ENCODE measurements at places on chromosomes 3 and 15.

- DNase-seq: peak; percentile 43
Measured at GRCh38 chr15:69058830-69059556, 44.5 kb downstream of the NOX5 start.

DNA sequence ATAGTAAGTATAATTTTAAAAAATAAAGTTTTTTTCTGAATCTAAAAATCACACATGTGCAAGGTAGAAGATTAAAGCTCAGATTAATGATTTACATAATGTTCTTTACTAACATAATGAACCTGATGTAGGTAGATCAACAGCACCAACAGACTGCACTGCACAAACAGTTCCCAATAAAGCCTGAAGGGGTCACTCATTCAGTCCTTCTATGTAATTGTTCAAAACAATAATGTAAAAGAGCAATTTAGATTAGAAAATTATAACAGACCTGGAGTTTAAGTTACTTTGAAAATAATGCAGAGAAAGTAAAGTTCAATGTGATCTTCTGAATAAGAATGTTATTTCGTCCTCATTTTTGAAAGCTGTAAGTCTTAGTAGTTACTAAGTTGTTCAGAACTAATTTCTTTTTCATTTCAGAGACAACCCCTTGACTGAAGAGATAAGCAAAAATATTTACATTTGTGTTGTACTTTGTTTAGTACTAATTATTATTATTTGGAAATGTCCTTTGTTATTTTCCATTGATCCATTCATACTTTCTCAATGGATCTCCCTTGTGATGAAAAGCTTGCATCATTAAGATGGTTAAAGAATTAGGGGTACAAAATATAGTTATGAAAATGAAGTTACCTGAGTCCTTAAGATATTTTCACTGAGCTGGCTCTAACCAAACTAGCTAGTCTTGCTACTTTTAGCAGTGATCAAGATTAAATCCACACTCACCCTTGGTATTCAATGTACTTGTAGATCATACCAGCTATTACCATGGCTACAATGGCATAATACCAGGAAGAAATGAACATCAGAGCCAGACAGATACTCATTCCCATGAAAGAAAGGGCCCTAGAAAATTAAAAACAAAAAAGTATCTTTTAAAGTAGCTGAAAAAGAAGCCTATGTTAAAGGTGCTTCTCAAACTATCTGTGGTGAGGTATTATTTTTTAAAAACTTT is 16.8 kb downstream of the EMC4 start:
- DNase-seq: no peak

GRCh38 chr3:15982243-15982642 is 184.5 kb upstream of the ANKRD28 start:
- no peak for DNase-seq

- peak; percentile 48 for DNase-seq
Measured at GRCh38 chr3:10738688-10739372, 77.2 kb upstream of the SLC6A11 start.

DNA sequence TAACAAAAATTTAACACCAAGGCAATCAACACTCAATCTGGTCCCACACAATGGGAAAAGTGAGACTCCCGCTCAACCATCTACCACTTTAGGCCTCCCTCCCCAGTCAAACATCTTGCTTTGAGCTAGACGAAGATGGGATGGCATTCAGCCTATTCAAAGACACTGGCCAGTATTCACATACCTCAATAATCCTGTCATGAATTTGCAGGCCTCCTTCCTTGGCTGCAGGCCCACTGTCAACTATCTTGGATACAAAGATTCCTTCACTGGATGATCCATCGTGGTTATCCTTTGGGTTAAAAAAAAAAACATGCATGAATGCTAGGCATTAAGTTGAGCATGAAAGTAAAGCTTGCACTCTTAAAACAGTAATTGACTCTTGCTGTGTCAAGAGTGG is 22.6 kb downstream of the PDZRN3 start:
- DNase-seq: no peak

GRCh38 chr3:151267066-151267465 is 11.3 kb downstream of the P2RY14 start:
- no peak for DNase-seq

DNA sequence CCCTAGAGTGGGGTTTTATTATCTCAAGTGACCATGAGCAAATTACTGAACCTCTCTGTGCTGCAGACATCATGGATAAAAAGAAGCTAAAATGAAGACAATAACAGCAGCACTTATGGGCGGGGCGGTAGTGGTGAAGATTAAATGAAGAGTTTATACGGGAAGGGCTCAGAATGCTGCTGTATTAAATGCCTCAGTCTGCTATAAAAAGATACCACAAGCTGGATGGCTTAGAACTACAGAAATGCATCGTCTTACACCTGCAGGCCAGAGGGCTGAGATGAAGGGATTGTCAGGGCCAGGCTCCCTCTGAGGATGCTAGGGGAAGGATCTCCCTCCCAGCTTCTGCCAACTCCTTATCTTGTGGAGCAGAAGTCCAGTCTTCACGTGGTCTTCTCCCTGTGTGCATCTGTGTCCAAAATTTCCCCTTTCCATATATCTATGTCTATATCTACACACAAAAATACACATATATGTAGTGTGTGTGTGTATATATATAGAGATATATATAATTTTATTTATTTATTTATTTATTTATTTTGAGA is 2.9 kb downstream of the ALG1L2 start:
- no peak for DNase-seq

DNA sequence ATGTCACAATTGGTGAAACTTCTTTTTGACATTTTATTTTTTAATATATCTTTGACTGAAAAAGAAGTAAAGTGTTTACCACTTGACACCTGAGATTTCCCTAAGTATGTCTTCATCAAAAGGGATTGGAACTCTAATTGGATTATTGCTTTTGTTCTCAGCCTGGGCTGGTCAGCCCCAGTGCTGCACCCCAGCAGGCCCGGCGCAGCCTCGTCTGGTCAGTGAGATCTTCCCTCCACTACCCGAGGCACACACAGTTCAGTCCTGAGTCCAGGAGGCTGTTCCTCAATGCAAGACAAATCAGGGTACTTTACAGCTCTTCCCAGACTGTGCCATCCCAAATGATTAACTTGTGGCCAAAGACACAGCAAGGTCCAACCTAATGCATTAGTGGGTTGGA is 146.9 kb upstream of the SEMA6D start:
- no peak for DNase-seq

DNA sequence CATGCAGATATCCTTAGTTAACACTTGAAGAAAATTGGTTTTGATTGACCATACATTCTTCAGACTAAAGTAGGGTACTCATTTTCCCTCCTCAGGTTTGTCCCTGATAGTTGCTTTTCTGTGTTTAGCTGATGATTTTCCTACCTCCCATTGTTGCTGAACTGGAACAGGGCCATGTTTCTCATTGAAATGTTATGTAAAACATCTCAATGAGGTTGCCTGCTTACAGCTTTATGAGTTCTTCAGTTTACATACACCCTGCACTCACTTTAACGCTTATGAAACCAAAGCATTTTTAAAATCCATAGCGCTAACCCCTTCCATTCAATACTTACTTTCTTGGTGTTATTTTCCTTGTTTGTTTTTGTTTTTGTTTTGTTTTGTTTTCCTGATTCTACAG is 61.9 kb downstream of the HMG20A start:
- DNase-seq: no peak

DNA sequence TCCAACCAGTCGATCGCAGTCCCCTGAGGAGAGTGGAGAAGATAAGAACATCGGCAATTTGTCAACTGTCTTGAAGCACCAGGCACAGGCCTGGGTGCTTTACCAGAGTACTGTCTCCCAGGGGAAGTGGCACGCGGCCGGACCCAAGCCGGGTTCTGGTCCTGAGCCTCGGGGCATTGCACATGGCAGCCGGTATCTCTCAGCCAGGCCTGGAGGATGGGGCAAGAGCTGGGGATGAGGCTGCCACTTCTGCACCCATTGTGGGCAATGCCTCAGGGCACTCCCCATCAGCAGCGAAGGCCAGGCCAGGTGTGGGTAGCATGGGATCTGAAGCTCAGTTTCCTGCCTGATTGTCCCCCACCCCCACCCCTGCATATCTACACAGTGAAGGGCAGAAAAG is 77.5 kb downstream of the ADCY5 start:
- DNase-seq: no peak

GRCh38 chr15:88441076-88441730 is 26.0 kb downstream of the MRPL46 start:
- DNase-seq: no peak

- DNase-seq: no peak
Measured at GRCh38 chr3:177711637-177712036, 514.4 kb upstream of the TBL1XR1 start.

- no peak for DNase-seq
Measured at GRCh38 chr15:74821091-74821789, 5.2 kb upstream of the CPLX3 start.

DNA sequence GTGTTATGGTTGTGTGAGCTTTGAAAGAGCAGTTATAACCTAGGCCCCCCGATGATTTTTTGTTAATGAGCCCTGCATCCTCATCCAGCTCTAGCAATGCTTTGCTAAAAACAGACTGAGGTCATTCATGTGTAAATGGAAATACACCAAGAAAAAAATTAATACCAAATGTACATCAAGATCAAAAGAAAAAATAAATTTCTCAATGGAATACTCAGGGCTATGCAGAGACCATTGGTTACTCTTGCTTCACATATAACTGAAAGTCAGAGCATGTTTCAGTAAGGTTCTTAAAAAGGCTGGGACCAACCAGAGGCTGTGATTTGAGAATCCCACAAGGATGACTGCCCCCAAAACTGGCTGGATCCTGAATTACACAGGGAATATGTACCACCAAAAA is 48.0 kb downstream of the ARHGAP31 start:
- DNase-seq: no peak

DNA sequence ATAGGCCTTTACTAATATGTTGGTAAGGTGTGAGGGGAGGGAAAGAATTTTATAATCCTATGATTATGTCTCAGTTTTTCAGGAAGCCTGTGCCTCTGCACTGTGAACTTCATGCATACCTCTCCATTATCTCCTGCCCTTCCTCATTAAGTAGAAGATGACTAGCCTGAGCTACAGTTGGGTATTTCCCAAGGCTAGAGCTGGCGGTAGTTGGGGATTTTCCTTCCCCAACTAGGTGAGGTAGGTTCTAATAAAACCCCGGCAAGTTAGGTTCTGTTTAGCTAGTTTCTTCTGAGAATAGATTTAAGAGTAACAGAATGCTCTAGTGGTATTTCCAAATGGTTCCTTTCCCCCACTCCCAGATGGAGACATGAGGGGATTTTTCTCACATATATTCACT is 414.5 kb downstream of the GRM7 start:
- DNase-seq: no peak

DNA sequence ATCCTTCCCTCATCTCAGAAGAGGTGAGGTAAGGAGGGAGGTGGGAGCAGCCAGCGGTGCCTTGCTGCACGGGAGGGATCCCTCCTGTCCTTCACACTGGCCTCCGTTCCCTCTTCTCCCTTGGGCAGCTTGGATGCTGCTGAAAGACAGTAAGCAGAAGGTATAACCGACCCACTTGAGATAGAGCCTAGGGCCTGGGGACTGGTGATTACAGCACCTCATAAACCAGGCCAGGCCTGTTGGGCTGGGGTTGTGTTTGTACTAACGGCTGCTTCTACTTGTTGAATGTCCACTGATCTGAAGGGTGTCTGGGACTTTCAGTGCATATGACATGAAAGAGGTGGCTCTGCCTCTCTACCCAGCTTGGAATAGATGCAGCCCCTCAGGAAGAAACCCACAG is 25.0 kb downstream of the SEMA6D start:
- no peak for DNase-seq

DNA sequence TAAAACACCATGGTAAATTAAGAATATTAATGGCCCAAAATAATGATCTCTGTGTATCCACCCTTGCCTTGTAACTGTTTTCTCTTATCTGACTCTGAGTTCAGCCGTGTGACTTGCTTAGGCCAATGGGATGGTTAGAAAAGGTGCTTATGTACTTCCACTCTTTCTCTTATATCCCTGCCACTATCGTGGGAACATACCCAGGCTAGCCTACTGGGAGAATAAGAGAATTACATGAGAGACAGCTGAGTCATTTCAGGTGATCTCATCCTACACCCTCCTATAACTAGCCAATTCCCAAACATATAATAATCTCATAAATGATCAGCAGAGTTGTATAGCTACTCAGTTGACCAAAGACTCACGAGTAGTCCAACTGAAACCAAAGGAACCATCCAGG is 98.3 kb upstream of the ABI3BP start:
- DNase-seq: no peak

GRCh38 chr3:172246107-172246844 is 202.0 kb downstream of the GHSR start:
- no peak for DNase-seq

GRCh38 chr3:100882571-100882984 is 110.6 kb downstream of the ABI3BP start:
- no peak for DNase-seq

- no peak for DNase-seq
Measured at GRCh38 chr3:161568671-161569070, 72.1 kb downstream of the OTOL1 start.

- no peak for DNase-seq
Measured at GRCh38 chr3:173395073-173395411, 2.5 kb upstream of the NLGN1 start.

DNA sequence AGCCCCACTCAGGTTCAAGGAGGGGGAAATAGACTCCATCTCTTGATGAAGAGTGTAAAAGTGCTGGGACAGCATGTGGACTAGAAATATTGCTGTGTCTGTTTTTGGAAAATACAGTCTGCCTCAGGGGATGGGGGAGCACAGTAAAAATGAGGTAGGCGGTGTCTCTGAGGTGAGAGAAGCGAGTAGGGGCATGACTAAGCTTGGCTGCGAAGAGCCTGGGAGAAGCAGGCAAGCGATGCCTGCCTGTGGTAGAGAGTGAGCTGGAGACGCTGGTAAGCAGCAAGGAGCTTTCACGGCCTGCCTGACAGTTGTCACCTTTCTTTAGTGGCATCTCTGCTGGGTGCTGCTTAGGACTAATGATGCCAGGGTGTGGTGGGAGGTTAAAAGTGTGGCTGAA is 49.0 kb upstream of the DCLK3 start:
- DNase-seq: no peak

DNA sequence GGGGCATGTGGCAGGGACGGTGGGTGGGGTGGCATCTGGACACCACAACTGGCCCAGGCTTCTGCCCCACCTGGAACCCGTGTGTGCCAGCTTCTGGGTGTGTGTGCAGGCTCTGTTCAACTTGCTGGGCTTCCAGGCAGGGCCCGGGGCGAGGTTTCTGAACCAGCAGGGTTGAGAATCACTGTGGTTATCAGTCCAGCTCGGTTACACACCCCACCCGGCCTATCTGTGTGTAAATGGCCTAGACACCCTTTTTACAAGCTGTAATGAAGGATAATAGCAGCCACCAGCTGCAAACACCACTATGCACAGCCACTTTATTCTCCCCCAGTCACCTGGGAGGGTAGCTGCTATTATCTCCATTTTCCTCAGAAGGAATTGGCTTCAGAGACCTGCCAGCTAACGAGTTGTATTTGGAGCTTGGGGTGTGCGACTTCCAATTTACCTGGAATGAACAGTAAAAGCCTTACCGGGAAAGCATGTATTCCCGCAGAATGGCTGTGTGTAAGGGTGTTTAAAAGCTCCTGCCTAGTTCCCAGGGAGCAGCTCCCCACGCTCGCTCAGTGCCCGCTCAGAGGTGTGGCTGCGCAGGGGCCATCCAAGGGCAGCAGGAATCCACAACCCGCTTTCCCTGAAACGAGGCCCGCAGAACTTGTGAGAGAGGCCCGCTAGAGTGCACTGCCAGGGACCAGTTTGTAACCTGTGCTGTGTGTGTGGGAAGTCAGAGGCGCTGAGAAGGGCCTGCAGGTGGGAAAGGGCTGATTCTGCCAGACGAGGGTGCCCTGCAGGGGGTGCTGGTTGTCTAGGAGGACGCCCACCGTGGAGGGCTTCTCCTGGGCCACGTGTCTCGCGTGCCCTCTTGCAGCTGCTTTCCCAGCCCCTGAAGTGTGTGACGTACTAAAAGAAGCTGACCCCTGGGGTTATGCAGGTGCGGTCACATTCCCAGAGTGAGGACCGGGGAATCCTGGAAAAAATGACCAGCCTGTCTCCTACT is 83.5 kb downstream of the C3orf70 start:
- no peak for DNase-seq
